ENCODE measurements at places on chromosomes 12 and 14.

DNA sequence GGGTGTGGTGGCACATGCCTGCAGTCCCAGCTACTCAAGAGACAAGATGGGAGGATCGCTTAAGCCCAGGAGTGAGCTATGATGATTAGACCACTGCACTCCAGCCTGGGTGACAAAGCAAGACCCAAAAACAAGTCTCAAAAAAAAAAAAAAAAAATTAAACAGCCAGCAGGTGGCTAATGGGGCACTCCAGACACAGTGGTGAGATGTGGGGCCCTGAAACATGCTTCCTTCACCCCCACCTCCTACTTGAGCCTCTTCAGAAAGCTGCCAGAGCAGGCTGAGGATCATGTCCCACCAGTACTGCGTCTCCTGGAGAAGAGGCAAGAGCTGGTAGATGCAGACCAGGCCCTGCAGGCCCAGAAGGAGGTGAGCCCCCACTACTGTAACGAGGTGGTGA is 2.1 kb downstream of the CFAP73 start:
- DNase-seq = no peak

GRCh38 chr12:100173111-100173510 is 27.5 kb upstream of the ACTR6 start:
- no peak for DNase-seq

- DNase-seq = no peak
Observed at GRCh38 chr12:114598111-114598510, 85.9 kb downstream of the TBX3 start.

GRCh38 chr14:101335061-101335661 is 226.1 kb upstream of the DIO3 start:
- no peak for DNase-seq

DNA sequence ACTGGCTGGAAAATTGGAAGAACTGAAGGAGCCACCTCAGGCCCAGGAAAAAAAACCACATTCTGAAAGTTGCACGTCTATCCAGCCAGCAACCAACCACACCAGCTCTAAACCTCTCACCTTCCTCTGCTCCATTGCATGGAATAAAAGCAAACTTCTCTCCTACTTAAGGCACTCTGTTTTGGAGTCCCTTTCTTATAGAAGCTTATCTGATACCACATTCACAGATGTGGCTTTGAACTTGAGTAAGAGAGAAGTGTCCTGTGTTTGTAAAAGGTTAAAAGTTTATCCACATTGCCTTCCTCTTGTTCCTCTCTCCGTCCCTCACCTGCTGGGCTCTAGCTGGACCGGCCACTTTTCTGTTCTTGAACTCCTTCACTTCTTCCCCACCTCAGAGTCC is 99.6 kb upstream of the PLXNC1 start:
- no peak for DNase-seq

- DNase-seq = no peak
Observed at GRCh38 chr12:10392394-10392930, 2.6 kb upstream of the KLRK1 start.

- no peak for DNase-seq
Observed at GRCh38 chr14:98446508-98446907, 825.5 kb downstream of the BCL11B start.

DNA sequence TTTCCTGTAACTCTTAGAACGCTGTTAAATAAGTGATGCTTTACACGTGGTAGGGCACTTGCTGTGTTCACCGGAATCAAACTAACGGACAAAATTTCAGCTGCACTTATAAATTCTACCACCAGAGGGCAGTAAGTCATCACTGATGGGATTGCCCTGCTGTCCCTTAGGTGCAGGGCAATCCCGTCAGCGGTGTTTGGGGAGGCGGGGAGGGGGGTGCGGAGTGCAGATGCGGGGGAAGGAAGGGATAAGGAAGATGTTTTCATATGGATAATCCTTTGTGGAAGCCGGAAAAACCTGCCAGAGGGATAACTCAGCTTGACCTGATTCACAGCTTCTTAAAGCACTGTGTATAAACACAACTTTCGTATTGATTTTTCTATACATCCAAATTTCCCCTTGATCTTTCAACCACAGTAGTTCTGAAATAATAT is 21.7 kb upstream of the SLC10A1 start:
- peak; percentile 51 for DNase-seq

DNA sequence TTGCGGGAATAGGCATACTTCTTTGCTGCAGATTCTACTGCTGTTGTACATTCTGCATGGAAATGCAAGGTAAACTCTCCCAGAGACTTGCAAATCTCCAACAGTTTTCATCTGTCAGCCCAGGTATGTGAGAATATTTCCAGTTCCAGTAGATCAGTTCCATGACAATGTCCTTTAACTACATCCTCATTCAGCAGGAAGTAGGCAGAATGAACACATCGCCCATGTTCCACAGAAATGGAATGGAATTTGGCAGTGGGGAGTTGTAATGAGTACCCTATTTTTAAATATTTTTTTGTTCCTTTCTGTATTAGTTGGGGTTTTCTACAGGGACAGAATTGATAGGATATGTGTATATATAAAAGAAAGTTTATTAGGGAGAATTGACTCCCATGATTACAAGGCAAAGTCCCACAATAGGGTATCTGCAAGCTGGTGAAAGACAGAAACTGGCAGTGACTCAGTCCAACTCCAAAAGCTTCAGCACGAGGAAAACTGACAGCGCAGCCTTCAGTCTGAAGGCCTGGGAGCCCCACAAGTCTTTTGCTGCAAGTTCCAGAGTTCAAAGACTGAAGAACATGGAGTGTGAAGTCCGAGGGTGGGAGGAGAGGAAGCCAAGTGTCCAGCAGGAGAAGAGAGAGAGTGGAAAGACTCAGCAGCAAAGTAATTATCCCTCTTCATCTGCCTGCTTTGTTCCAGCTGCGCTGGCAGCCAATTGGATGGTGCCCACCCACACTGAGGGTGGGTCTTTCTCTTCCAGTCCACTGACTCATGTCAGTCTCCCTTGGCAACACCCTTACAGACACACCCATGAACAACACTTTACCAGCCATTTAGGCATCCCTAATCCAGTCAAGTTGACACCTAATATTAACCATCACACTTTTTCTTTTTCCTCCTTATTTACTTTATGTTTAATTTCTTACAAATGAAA is 110.4 kb upstream of the SCAF11 start:
- DNase-seq = no peak

DNA sequence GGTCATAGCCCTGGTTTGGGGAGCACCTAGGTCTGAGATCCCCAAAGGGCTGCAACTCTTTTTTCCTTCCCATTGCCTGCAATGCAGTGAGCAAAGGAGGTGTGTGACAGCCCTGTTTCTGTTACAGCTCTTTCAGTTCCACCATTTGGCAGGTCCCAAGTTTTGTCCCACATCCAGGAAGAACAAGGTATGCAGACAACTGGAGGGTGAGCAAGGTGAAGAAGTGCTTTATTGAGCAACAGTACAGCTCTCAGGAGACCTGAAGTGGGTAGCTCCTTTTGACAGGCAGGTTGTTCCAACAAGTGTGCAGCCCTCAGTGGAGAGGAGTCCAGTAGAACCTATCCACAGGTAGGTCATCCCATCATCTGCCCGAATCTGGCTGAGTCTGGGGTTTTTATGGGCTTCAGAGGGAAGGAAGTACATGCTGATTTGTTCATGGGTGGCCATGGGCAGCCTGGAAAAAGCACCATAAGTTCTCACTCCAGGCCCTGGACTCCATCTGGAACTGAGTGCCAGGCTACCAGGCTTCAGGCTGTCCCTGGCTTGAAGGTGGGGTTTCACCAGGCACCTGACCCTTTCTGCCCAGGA is 62.8 kb upstream of the NAV3 start:
- no peak for DNase-seq

- no peak for DNase-seq
Observed at GRCh38 chr14:91164676-91165075, 50.8 kb downstream of the DGLUCY start.

GRCh38 chr12:127054531-127054930 is 1212.4 kb upstream of the TMEM132C start:
- no peak for DNase-seq

DNA sequence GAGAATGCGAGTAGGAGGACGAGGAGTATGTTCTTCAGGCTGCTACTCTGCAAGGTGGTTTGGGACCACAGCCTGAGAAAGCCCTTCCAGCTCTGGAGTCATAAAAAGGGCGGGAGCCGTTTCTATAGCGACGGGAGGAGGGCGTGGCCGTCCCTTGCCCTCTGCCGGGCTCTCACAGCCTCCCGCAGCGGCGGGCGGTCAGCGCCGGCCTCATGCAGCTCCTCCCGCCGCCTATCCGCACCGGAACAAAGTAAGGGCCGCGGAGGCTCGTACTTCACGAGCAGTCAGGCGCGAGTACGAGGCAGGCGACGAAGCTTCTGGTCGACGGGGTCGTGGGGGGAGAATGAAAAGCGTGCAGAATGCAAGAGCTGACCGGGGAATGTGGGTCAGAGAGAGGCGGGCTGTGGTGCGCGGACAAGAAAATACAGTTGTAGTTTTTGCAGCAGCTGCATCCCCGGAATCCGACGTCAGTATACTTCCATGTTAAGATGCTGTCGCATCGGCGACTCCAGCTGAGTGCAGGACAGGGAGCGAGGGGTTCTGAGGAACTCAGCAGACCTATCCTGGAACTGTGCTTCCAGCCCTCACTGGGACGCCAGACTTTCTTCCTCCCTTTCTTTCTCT is at the start of gene DYRK4:
TSS of gene DYRK4 (plus strand) at position 175 of the 624 bp plus-strand sequence. CDS start at position 213, 38 bp downstream.
- no peak for DNase-seq

DNA sequence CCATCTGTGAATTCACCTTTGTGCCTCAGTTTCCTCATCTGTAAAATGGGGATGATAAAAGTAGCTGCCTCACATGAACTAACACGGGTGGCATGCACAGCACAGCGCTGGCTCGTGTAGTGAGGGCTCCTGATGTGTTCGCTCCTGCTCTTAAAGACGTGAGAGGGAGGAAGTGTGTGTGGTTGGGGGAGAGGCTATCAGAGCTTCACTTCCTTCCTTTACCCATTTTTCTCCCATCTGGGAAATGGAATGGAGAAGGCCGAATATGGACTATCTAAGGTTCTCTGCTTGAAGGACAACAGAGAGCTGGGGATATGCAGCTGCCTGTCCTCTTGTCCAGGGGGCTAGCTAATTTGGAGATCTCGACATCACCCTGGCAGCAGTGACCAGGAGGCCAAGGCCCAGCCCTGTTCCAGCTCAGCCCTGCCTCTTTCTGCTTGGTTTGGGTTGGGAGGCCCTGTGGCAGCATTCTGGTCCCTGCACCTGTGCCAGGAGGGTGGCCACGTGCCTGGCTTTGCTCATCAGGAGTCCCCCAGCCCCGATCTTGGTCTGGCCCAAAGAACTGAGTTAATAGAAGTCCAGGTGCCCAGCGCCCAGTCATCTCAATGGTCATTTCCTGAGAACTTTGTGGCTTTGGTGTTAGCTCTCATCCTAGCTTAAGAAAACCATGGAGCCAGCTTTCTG is 44.5 kb upstream of the ESRRB start:
- DNase-seq = no peak

- DNase-seq = no peak
Observed at GRCh38 chr14:35594616-35595015, 60.7 kb downstream of the INSM2 start.

- peak; percentile 24 for DNase-seq
Observed at GRCh38 chr14:69354383-69355153, 43.5 kb downstream of the ERH start.

GRCh38 chr12:12645485-12645884 is 33.8 kb downstream of the CREBL2 start:
- DNase-seq = peak; percentile 32

DNA sequence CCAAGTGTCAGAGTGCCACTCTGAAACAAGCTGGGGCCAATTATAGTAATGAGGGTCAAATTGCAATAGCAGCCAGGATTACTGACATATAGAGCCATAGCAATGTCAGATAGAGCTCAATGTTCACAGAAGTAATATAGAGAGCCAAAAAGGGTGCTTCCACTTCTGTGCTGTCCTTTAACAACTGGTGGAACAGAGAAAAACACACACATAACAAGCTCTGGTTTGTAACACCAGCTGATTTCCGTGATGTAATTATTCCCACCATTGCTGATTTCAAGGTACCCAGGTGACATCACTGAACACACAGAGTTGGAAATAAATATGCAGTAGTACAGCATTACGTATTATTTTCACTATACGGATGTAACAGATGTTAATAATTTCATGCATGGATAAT is 3.0 kb upstream of the CLEC2B start:
- no peak for DNase-seq

- DNase-seq = no peak
Observed at GRCh38 chr14:41295734-41296133, 310.9 kb upstream of the LRFN5 start.

DNA sequence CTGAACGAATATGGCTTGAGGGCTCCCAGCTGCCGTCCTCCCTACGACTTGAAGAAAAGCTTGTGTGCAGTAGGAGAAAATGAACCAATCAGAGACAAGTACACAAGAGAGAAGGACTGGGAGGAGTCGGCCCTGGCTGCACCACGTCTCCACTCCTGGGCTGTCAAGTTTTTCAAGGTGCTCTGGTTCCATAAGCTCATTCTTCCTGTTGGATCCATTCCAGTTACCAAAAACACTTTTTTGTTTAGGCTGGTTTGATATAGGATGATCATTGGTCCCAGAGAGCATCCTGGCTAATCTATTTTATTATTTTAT is 2.8 kb upstream of the A2ML1 start:
- DNase-seq = no peak

DNA sequence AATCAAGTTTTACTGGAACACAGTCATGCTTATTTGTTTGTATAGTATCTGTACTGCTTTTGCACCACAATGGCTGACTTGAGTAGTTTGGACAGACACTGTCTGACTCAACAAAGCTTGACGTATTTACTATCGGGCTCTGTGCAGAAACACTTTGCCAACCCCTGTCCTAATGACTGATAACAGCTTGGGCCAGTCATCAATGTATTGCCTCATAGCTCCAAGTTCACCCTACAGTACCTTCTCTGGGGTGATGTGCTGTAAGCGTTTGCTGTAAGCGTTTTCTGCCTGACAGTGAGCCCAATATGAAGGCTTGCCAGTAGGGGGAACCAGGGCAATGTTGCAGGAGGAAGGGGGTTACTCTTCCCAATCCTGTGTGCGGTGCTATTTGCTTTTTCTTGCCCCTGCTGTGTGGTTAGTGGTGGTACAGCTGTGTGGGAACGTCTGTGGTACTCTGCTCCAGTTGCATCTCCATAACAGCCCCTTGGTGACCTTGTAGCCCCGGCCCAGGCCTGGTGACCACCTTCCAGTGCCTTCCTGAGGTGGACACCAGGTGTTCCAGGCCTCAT is 5.4 kb upstream of the CCDC177 start:
- DNase-seq = no peak

DNA sequence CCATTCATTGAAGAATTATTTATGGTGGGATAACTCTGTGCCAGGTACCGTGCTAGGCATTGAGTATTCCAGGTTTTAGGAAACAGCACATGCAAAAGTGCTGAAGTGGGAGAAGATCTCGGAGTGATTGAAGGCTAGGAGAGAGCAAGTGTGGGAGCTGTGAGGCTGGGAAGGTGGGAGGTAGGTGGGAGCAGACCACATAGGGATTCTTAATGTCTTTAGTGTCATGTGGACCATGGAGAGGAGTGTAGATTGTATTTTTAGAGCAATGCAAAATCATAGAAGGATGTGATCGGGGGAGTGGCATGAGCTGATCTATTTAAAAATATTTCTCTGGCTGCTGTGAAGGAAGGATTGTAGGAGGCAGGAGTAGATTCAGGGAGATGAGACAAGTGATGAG is 5.4 kb downstream of the PTPN11 start:
- no peak for DNase-seq

DNA sequence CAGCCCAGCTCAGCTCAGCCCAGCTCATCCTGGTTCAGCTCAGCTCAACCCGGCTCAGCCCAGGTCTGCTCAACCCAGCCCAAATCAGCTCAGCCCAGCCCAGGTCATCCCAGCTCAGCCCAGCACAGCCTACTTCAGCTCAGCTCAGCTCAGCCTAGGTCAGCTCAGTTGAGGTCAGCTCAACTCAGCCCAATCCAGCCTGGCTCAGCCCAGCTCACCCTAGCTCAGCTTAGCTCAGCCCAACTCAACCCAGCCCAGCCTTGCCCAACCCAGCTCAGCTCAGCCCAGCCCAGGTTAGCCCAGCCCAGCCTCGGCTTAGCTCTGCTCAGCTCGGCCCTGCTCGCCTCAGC is 332.3 kb downstream of the TMEM121 start:
- no peak for DNase-seq
